ENCODE measurements at places on chromosomes 6 and 20.

GRCh38 chr6:158969148-158969547, 30.9 kb downstream of the RSPH3 start:
- no peak for DNase-seq

DNA sequence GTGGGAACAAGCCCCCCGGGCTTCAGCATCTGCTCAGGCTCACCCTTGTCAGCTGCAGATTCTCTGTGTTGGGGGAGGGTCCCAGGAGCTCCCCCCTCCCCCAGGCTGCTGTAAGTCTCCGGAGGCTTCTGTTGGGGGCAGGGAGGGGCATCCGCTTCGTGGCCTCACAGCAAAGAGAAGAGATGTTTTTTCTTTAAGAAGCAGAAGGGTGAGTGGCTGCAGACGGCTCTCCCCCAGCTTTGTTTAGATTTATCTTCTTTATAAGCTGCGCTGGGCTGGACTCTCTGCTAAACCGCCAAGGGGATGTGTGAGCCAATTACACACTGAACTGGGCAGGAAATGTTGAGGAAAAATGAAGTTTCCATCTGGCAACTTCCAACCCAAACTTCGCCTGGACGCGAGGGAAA, 48.7 kb upstream of the GATA5 start:
- no peak for DNase-seq

GRCh38 chr20:38343311-38344106, 2.8 kb upstream of the LBP start:
- DNase-seq = no peak

GRCh38 chr6:164469276-164469949, 840.0 kb downstream of the C6orf118 start:
- DNase-seq = no peak

DNA sequence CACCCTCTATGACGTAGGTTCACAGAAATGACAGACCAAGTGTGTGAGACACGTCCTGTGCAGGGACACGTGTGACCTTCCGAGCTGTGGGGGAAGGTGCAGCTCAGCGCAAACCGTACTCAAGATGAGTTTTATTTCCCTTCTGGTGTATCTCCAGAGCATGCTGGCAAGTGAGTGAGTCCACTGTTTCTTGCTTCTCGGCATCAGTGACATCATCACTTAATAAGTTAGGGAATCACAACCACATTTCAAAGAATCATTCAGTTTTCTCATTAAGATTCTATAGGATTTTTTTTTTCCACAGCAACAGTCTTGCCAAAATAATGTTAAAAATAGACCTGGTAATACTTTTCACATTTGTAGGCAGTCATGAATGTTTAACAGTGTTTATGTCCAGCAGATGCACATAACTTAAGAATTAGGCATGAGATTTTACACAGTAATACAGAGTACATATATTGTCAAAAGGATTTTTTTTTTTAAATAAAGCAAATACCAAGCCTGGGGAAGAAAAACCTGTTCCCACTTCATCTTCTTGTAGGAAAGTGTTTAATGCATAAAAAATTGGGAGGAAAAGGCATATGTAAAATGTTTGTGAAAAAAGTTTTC, 417.8 kb downstream of the CDC5L start:
- no peak for DNase-seq

GRCh38 chr20:45229264-45230056, 8.3 kb downstream of the SEMG2 start:
- DNase-seq = no peak

DNA sequence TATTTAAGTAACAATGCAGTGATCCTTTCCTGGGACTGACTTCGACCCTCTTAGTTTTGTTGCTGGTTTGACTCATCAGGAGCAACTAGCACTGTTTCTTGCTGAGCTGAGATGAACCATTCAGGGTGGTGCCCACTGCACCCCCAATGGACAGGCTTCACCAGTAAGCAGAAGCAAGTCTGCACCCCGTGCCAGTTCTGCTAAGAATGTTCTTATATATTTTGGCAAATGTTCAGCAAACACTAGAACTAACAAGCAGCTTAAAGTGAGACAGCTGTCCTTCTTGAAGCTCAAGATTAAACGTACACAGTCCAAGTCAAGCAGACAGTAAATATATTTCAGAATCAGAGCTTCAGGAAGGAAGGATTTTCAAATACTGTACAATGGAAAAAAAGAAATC, 561.3 kb upstream of the CDH4 start:
- DNase-seq = no peak

GRCh38 chr6:95690328-95690727, 113.0 kb downstream of the MANEA start:
- DNase-seq = no peak

DNA sequence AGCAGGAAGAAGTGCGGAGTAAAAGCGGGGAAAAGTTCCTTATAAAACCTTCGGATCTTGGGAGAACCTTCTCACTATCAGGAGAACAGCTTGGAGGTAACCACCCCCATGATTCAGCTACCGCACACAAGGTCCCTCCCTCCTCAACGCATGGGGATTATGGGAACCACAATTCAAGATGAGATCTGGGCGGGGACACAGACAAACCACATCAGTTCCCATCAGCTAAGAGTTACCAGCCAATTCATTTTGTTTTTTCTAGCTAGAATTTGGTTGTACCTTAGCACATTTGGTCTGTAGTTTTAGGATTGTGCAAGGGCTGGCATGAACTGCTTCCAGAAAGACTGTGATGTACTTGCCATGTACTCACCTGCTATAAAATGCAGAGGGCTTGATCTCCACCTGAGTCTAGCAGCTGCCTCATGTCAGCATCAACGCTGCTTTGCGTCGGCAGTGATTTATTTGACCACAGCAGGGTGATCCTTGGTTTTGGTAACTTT, 94.7 kb upstream of the SLC2A12 start:
- DNase-seq = no peak

DNA sequence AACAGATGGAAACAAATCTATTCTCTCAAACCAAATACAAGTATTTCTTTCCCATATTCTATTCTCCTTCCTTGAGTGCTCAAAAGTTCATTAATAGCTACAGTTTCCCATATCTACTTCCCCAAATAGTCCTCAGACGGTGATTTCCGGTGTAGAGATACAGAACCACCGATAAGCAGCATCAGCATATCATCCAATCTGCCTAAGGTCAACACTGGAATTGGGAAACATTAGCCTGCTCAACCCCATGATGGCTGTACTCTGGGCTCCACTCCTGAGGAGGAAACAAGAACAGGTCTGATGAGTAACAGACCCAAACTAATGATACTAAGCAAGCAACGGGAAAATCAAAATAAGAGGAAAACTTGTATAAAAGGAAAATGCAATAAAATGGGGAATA, 115.6 kb downstream of the EPB41L2 start:
- no peak for DNase-seq

GRCh38 chr6:30543821-30544220, 12.5 kb downstream of the GNL1 start:
- DNase-seq = no peak

GRCh38 chr6:113281014-113281413, 576.1 kb upstream of the MARCKS start:
- no peak for DNase-seq

DNA sequence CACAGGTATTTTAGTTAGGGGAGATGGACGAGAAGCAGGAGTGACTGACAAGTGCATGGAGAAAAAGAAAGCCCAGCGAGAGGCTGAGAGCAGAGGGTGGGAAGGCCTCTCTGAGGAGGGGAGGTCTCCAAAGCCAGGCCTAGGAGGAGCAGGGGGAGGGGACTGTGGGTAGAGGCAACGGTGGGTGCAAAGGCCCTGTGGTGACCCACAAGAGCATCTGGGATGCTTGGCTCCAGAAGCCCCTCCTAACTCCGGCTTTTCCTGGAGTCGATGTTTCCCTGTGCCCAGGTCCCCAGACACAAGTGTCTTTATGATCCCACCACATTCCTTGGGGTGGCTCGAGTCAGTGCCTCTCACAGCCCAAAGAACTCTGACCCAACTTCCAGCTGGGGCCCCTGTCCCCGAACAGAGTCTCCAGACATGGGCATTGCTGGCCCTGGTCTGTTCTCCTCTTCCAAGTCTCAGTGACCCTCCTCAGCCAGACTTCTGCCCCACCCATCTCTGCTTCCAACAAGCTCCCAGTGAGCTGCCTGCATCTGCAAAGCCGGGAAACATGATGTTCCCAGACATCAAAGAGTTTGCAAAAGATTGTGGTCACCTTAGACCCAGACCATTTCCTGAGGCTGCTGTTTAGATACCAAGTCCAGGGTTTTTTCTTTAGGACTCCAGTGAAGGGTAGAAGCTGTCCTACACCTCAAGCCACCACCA, 11.1 kb upstream of the BMP7 start:
- DNase-seq = no peak

DNA sequence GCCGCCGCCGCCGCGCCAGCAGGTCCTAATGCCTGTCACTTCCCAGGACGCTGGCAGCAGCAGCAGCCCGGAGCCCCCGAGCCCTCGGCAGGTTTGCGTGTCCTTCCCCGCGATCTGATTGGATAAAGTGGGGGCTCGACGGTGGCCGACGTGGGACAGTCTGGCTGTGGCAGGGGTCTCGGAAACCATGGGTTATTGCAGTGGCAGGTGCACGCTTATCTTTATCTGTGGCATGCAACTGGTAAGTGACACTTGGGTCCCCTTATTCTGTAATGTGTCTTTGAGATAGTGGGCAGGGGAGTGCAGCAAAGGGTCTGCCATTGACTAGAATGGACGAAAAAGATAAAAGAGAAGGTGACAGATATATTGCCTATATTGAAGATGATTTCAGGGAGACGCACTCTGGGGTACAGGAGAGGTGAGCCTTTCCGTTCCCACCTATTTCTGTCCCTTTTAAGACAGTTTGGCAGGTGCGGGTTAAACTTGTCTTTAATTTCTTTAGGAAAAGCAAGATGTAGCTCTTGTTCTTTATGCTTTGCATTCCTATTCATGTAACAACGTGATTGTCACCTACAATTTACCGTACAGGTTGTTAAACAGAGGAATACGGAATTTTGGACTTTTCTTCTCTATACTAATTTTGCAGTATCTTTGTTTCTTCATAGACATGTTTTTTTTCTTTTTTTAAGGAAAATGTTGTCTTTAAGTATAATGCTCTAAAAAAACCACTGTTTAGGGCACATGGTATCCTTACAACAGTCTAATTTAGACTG, 535 bp downstream of the NKAIN2 start:
- no peak for DNase-seq

- no peak for DNase-seq
Measured at GRCh38 chr6:75306064-75306463, 21.5 kb upstream of the TMEM30A start.

- no peak for DNase-seq
Measured at GRCh38 chr6:70310063-70310694, 7.3 kb upstream of the COL9A1 start.
